ENCODE measurements at places on chromosomes 1 and 21.

- DNase-seq: no peak
Observed at GRCh38 chr1:23394181-23394580, 24.5 kb upstream of the ZNF436 start.

GRCh38 chr1:24551960-24552571, 3.8 kb upstream of the NCMAP start:
- no peak for DNase-seq

DNA sequence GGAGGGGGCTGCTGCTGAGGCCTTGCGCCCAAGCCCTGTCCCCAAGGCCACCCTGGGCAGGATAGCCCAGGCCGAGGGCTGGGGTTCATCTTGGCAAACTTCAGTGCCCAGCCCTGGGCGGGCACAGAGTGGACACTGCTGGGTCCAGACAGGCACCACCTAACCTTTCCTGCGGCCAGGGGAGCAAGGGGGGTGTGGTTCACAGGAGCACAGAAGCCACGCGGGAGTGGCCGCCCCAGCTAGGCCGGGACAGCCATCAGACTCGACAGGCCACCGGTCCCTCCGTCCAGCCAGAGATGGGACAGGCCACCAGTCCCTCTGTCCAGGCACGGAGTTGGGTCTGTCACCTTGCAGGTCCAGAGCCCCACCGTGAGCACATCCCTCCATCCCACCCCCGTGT, 28.9 kb downstream of the ARHGEF16 start:
- no peak for DNase-seq

GRCh38 chr1:205348554-205349487, 7.9 kb downstream of the KLHDC8A start:
- DNase-seq: no peak

- no peak for DNase-seq
Observed at GRCh38 chr1:198187973-198188588, 31.3 kb downstream of the NEK7 start.

DNA sequence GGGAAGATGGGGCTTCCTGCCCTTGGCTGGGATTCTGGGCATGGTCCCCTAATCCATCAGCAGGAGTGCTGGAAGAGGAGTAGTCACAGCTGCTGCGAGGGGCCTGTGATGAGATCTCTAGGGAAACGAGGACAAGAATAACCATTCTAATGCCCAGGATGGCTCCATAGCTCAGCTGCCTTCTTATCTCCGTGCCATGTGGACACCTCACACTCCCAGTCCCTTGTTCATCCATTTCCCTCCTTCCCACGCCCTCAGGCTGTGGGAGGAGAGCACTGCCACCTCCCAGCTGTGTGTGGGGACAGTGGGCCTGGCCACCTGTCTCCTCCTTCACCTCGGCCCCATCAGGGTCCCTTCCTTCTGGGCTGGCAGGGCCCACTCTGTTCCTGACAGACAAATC, 16.1 kb upstream of the ETV3 start:
- DNase-seq: no peak

DNA sequence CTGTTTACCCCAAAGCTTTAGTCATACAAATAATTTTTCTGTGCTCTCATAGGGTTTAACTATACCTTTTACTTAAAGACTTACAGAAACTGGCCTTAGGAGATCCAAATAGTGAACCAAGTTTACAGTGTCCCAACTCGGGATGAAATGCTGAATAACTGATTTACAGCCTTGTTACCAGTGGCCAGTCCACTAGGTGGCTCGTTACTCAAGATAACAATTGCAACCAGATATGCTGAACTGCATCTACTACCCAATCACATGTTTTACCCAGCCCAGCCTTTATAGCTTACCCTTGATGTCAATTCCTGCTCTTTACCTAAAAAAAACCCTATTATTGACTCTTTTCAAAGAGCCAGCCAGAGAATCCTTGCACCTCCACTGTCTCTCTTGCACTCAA, 1148.8 kb upstream of the ADGRL4 start:
- DNase-seq: no peak

- no peak for DNase-seq
Observed at GRCh38 chr1:187634940-187635339, 806.2 kb downstream of the PLA2G4A start.

- no peak for DNase-seq
Observed at GRCh38 chr1:234969011-234969441, 159.6 kb downstream of the TOMM20 start.

- DNase-seq: no peak
Observed at GRCh38 chr21:30979054-30979453, 59.2 kb downstream of the KRTAP19-8 start.

GRCh38 chr1:18944810-18945209, 11.7 kb downstream of the IFFO2 start:
- DNase-seq: no peak

- no peak for DNase-seq
Observed at GRCh38 chr1:237901299-237901934, 10.7 kb upstream of the ZP4 start.

- no peak for DNase-seq
Observed at GRCh38 chr1:172770071-172770470, 111.2 kb downstream of the FASLG start.
